A375 (cell line): ENCODE measurements at places on chromosomes 6 and 20. TPM values are rescaled to one million over a fixed set of nuclear protein-coding genes. Genes with fewer than 3 reads are reported as not detected.

LTA gene
- total RNA-seq = not detected in 2 replicates

ZNF292 gene
- 8.5 and 10.9 TPM in 2 replicates for total RNA-seq

LY6G6C gene
- not detected in 2 replicates for total RNA-seq

HRH3 gene
- total RNA-seq = not detected in 2 replicates

DYNLRB1 gene
- total RNA-seq = 192 and 275 TPM in 2 replicates

LPA gene
- total RNA-seq = not detected in 2 replicates

WFDC6 gene
- not detected in 2 replicates for total RNA-seq

ADGB gene
- not detected in 2 replicates for total RNA-seq

ELOVL4 gene
- 5.1 and 5.2 TPM in 2 replicates for total RNA-seq

ZC2HC1B gene
- not detected in 2 replicates for total RNA-seq

TLDC2 gene
- total RNA-seq = not detected in 2 replicates

GNAS-AS1 gene
- 5.1 and 8.4 TPM in 2 replicates for total RNA-seq

ACTR5 gene
- total RNA-seq = 8.4 and 9.9 TPM in 2 replicates

SPATS1 gene
- not detected in 2 replicates for total RNA-seq

RNF217 gene
- total RNA-seq = 5.4 and 7.3 TPM in 2 replicates

SLC22A2 gene
- not detected in 2 replicates for total RNA-seq

SLC22A1 gene
- 0.05 TPM in 1 of 2 replicates, not detected in the other for total RNA-seq

FAM83C gene
- 0.11 TPM in 1 of 2 replicates, not detected in the other for total RNA-seq

HCRTR2 gene
- total RNA-seq = not detected in 2 replicates

MOG gene
- 0.16 TPM in 1 of 2 replicates, not detected in the other for total RNA-seq

ASIP gene
- total RNA-seq = not detected in 2 replicates

MBOAT1 gene
- 3.8 and 4.0 TPM in 2 replicates for total RNA-seq

TRDN gene
- 0.24 TPM in 1 of 2 replicates, not detected in the other for total RNA-seq

WFDC2 gene
- total RNA-seq = 0.72 and 1.1 TPM in 2 replicates

HTR1E gene
- total RNA-seq = not detected in 2 replicates

ZSCAN16 gene
- total RNA-seq = 3.8 and 5.2 TPM in 2 replicates

NRN1 gene
- 4.0 and 6.1 TPM in 2 replicates for total RNA-seq

GPLD1 gene
- 0.34 and 1.4 TPM in 2 replicates for total RNA-seq
